ENCODE measurements at places on chromosomes 11 and 22. TPM values are rescaled to one million over a fixed set of nuclear protein-coding genes. Genes with fewer than 3 reads are reported as not detected.

DNA sequence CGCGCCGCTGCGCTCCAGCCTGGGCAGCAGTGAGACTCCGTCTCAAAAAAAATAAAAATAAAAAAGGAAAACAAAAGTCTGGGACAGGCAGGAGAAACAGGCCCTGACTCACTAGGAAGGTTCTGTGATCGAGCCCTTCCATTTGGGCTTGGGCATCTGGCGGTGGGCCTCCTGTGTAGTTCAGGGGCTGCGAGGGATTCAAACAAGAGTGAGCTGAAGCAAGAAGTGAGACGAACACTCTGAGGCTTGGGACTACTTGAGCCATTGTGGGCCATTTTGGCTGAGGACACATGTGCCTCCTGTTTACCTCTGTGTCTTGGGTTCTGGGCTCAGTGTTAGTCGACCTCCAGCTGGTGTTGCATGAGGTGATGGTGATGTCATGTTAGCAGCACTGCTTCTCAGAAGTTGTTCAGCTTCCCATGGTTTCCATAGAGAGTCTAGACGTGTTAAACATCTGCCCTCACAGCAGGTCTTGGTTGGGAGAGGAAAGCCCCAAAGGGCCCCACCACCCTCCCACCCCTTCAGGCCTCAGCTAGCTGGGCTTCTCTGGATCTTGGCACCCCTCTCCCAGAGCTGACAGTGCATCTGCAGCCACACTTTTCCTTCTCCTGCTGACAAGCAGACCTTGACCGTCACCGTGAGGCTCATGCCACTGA lies 57.8 kb downstream of the MED15 start:
- peak overlapping the region; percentile 49 for H3K27ac ChIP-seq
- DNase-seq = no peak
- no peaks in the 10 kb centered on the region for H3K27me3 ChIP-seq
- no peak overlapping the region for H3K4me3 ChIP-seq
- peaks cover 10% of the 10 kb centered on the region for H3K36me3 ChIP-seq
- H3K4me1 ChIP-seq = no peaks in the 10 kb centered on the region

- no peak overlapping the region for H3K4me3 ChIP-seq
- no peak for DNase-seq
- H3K36me3 ChIP-seq = no peaks in the 10 kb centered on the region
- H3K27ac ChIP-seq = no peak overlapping the region
- H3K27me3 ChIP-seq = peaks cover 28% of the 10 kb centered on the region
- no peaks in the 10 kb centered on the region for H3K4me1 ChIP-seq
Observed at GRCh38 chr11:120581313-120581712, 69.8 kb downstream of the GRIK4 start.

GRCh38 chr11:124301548-124301947 lies 12.2 kb downstream of the OR8D1 start:
- peaks cover 5% of the 10 kb centered on the region for H3K4me1 ChIP-seq
- no peak overlapping the region for H3K27ac ChIP-seq
- no peaks in the 10 kb centered on the region for H3K27me3 ChIP-seq
- DNase-seq = no peak
- H3K4me3 ChIP-seq = no peak overlapping the region

DNA sequence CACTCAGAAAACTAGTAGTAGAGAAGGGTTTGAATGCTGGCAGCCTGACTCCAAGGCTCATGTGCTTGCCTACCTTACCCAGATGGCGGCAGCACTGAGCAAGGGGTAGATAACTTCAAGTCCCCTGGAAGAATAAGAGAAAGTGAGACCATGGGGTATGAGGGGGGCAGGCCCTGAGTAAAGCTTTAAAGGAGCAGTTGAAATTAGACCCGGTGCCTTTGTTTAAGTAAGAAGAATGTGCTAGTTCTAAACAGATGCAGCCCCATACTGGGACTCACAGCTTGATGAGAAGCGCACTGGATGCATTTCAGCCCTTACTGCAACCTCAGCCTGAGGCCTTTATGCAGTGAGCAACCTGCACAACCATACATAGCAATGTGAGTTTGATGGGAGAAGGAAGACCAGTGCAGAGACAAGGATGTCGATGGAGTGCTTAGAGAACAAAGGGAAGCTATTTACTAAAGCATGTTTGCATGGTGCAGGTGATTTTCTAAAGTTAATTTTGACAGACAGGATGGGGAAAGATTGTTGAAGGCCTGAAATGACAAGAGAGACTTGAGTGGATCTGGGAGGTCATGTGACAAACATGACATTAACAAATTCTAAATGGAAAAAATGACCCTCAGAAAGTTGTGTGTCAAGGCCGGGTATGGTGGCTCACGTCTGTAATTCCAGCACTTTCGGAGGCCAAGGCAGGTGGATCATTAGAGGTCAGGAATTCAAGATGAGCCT lies 27.1 kb upstream of the TMA7B start:
- H3K27ac ChIP-seq = no peak overlapping the region
- peaks cover 8% of the 10 kb centered on the region for H3K4me1 ChIP-seq
- H3K27me3 ChIP-seq = peaks cover 33% of the 10 kb centered on the region
- DNase-seq = no peak
- no peaks in the 10 kb centered on the region for H3K36me3 ChIP-seq

- peaks cover 33% of the 10 kb centered on the region for H3K27me3 ChIP-seq
- H3K4me3 ChIP-seq = no peak overlapping the region
- no peaks in the 10 kb centered on the region for H3K4me1 ChIP-seq
- H3K36me3 ChIP-seq = no peaks in the 10 kb centered on the region
- no peak overlapping the region for H3K27ac ChIP-seq
Observed at GRCh38 chr11:131748151-131749050, 378.0 kb downstream of the NTM start.

GRCh38 chr11:124971810-124972209 lies 17.8 kb downstream of the CCDC15 start:
- no peak for DNase-seq
- H3K27ac ChIP-seq = no peak overlapping the region
- H3K36me3 ChIP-seq = peaks cover 4% of the 10 kb centered on the region
- peaks cover 2% of the 10 kb centered on the region for H3K4me1 ChIP-seq

DNA sequence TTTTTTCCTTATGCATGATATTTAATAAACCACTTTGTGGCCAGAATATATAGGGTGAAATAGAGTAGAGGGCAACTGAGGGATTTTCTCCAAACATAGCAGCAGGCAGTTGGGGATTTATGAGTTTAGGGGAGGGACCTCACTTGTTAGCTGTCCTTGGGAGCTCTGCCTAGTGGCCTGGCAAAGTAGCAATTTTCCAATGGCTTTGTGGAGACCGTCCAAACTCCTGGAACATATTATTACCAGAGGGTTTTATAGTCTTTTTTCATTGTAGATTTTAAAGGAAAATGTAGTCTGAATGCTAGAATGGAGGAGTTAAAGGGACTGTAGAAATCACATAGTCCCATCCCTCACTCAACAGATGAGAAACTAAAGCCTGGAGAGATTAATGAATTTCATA lies 32.3 kb downstream of the AMOTL1 start:
- H3K36me3 ChIP-seq = peaks cover 23% of the 10 kb centered on the region
- no peak overlapping the region for H3K27ac ChIP-seq
- no peaks in the 10 kb centered on the region for H3K27me3 ChIP-seq

- H3K27me3 ChIP-seq = no peaks in the 10 kb centered on the region
- no peak for DNase-seq
- peak overlapping the region; percentile 87 for H3K27ac ChIP-seq
Observed at GRCh38 chr11:75325713-75326438, 25.6 kb downstream of the ARRB1 start.

- H3K4me1 ChIP-seq = peaks cover 57% of the 10 kb centered on the region
- no peaks in the 10 kb centered on the region for H3K27me3 ChIP-seq
- peak overlapping the region; percentile 87 for H3K27ac ChIP-seq
- no peak for DNase-seq
- H3K4me3 ChIP-seq = no peak overlapping the region
- H3K36me3 ChIP-seq = peaks cover 2% of the 10 kb centered on the region
Observed at GRCh38 chr11:1672613-1673350, 24.2 kb upstream of the KRTAP5-6 start.

GRCh38 chr22:41425660-41426365 lies 20.8 kb downstream of the TOB2 start:
- H3K4me3 ChIP-seq = no peak overlapping the region
- H3K36me3 ChIP-seq = peaks cover 5% of the 10 kb centered on the region
- no peaks in the 10 kb centered on the region for H3K27me3 ChIP-seq
- no peak overlapping the region for H3K27ac ChIP-seq

DNA sequence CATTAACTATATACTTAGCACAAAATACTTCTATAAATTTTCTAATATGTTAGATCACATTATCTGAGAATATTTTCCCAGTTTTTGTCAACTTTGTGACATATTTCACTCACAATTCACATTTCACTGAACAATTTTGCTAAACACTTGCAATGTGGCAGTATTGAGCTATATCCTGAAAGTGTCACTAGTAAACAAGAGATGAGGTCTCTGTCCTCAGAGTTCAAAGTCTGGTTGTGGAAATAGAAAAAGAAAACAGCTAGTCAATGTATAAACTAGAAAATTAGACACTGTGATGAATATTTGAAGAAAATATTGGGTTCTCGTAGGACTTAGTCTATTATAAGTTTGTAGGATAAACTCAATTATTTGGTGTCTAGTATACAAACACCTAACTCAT lies 87.4 kb upstream of the CHORDC1 start:
- no peak overlapping the region for H3K4me3 ChIP-seq
- H3K36me3 ChIP-seq = no peaks in the 10 kb centered on the region
- no peak overlapping the region for H3K27ac ChIP-seq
- H3K27me3 ChIP-seq = no peaks in the 10 kb centered on the region

DNA sequence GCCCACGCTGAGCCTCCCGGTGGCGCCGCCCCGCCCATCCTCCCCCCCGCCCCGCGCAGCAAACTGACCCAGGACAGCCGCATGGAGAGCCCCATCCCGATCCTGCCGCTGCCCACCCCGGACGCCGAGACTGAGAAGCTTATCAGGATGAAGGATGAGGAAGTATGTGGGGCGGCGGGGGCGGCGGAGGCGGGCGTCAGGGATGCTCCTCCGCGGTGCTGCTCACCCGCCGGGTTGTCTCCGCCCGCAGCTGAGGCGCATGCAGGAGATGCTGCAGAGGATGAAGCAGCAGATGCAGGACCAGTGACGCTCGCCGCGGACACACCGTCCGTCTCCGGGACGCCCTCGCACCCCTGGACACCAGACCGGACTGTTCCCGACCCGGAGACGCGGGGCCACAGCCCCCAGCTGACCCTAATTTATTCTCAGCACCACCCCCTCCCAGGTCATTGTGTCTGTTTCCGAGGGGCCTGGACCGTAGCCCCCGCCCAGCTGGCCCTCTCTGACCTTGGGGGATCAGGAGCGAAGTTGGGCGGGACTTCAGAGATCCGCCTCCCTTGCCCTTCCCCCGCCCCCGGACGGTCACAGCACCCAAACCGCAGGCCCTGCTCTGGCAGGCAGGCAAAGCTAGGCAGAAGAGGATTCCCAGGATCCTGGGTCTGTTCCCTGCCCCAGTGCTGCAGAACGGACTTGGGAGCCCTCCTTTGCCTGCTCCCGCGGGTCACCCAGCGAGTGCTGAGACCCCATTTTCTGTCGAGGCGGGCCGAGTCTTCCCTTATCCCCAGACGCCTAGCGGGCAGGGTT lies 959 bp upstream of the GP1BB start:
- H3K4me3 ChIP-seq = no peak overlapping the region
- peaks cover 70% of the 10 kb centered on the region for H3K27me3 ChIP-seq
- peaks cover 9% of the 10 kb centered on the region for H3K4me1 ChIP-seq
- H3K36me3 ChIP-seq = peaks cover 11% of the 10 kb centered on the region

Gene DCDC1
- total RNA-seq = 7.3 TPM

Gene PRAME
- not detected for total RNA-seq

Gene NPAS4
- not detected for total RNA-seq

Gene CATSPERZ
- total RNA-seq = not detected

Gene HSPB2
- not detected for total RNA-seq

Gene IGF2
- total RNA-seq = 4,678 TPM

Gene RBM4
- 239 TPM for total RNA-seq

Gene MPZL2
- total RNA-seq = 22.4 TPM

Gene RAB38
- 15.6 TPM for total RNA-seq

Gene CASP5
- not detected for total RNA-seq

Gene KCNJ5
- total RNA-seq = 1.1 TPM
